ENCODE measurements at places on chromosomes 12 and 14.

DNA sequence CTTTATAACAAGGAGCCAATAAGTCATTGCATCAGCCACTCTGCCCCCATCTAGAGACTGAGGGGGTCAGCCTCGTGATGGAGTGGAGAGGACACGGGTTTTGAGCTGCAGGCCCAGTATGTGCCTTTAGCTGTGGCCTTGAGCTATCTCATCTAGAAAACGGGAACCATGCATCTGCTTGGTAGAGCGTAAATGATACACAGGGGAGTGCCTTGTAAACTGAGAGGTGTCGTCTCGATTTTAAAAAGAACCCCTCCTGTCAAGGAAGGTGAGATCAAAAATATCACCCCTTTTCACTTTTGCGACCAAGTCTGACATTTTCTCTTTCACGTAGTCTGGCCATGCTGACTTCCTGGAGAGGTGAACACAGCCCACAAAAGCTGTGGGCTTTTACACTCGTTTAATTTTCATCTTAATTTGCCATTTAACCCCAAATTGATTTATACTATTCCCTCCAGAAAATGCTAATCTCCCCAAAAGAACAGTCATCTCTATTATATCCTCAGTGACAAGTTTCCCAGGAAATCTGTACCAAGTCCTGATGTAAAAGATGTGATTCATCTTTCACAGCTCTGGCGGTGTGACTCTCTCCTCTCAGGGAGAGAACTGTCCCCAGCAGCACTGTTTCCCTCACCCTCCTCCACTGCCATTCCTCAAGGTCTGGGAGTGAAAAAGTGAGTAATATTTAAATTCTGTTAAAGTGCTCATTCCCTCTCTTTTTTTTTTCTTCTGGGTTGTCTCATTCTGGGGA lies 30.6 kb downstream of the VCPKMT start:
- peak; percentile 72 for DNase-seq

GRCh38 chr12:49987625-49988303 lies 15.0 kb downstream of the AQP6 start:
- DNase-seq = no peak

DNA sequence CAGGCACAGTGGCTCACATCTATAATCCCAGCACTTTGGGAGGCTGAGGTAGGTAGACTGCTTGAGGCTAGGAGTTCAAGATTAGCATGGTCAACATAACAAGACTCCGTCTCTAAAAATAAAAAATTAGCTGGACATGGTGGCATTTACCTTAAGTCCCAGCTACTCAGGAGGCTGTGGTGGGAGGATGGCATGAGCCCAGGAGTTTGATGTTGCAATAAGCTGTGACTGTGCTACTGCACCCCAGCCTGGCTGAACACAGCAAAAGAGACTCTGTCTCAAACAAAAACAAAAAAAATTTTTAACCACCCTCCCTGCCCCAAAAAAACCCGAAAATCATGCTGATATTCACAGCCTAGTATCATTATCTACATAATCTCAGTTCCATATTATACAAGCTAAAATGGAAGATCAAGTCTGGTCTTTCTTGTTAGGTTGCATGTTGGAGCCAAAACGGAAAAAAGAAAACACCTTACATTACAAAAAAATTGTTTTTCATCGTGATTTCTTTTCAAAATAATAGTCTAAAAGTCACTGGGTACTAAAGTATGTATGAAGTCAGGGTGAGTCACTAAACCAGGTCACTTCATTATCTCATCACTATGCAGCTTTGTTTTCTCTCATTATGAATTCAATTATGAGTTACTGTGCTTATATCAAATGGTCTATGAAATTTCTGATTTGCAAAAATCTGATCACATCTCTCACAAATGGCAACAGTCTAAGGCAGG lies 13.8 kb downstream of the GXYLT1 start:
- DNase-seq = no peak

DNA sequence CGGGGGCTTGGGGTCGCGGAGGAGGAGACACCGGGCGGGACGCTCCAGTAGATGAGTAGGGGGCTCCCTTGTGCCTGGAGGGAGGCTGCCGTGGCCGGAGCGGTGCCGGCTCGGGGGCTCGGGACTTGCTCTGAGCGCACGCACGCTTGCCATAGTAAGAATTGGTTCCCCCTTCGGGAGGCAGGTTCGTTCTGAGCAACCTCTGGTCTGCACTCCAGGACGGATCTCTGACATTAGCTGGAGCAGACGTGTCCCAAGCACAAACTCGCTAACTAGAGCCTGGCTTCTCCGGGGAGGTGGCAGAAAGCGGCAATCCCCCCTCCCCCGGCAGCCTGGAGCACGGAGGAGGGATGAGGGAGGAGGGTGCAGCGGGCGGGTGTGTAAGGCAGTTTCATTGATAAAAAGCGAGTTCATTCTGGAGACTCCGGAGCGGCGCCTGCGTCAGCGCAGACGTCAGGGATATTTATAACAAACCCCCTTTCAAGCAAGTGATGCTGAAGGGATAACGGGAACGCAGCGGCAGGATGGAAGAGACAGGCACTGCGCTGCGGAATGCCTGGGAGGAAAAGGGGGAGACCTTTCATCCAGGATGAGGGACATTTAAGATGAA lies 630 bp downstream of the FOS start:
- DNase-seq = peak; percentile 40

GRCh38 chr14:89205137-89205740 lies 211.8 kb downstream of the FOXN3 start:
- no peak for DNase-seq

- peak; percentile 33 for DNase-seq
Measured at GRCh38 chr12:5650281-5650680, 218.4 kb downstream of the NTF3 start.

DNA sequence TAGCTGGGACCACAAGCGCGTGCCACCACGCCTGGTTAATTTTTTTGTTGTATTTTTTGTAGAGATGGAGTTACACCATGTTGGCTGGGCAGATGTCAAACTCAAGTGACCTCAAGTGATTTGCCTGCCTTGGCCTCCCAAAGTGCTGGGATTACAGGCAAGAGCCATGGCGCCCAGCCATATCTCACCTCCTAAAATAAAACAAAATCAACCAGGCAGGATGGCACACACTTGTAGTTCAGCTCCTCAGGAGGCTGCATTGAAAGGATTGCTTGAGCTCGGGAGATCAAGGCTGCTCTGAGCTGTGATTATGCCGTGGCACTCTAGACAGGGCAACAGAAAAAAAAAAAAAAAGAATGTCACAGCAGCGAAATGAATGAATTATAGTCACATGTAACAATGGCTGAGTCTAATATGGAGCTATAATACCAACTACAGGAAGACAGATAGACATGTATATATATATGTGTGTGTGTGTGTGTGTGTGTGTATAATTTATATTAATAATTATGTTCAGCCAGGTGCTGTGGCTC lies 19.3 kb upstream of the TMEM120B start:
- DNase-seq = no peak

GRCh38 chr12:13220838-13221237 lies 24.3 kb downstream of the EMP1 start:
- DNase-seq = no peak

GRCh38 chr14:105414456-105415371 lies 4.9 kb upstream of the MTA1 start:
- peak; percentile 50 for DNase-seq

DNA sequence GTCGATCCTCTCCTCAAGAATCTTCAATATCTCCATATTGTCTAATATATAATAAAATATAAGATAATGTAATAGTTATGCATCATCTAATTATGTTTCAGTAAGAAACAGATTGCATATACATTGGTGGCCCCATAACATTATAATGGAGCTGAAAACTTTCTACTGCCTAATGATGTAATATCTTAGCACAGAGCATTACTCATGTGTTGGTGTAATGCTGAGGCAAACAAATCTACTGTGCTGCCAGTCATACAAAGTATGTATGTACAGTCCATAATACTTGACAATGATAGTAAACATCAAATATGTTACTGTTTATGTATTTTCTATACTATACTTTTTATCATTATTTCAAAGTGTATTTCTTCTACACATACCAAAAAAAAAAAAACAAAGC lies 128.7 kb downstream of the CPNE8 start:
- DNase-seq = no peak

DNA sequence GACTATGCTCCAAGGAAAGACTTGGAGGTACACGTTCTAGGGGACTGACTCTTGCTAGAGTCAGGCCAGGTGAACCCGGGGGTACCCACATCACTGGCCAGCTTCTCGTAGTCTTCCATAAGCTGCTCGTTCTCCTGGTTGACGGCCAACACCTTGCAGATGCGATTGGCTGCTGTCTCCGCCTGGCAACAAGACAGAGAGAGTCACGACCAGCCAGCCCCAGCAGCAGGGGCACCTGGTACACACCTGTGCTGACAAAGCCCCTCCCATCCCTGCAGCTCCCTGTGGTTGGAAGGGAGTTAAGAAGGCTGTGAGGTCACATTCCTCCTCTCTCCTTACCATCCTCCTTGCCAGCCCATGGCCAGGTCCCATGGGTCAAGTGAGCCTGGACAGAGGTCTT lies 85.5 kb downstream of the ACTN1 start:
- no peak for DNase-seq

GRCh38 chr12:16392846-16393535 lies 45.5 kb downstream of the MGST1 start:
- DNase-seq = no peak
